Fibroblast of the aortic adventitia (primary cell): ENCODE measurements at places on chromosomes 5 and 9.

GRCh38 chr9:107487521-107488374 is 1.8 kb downstream of the KLF4 start:
- DNase-seq: peak; percentile 75

DNA sequence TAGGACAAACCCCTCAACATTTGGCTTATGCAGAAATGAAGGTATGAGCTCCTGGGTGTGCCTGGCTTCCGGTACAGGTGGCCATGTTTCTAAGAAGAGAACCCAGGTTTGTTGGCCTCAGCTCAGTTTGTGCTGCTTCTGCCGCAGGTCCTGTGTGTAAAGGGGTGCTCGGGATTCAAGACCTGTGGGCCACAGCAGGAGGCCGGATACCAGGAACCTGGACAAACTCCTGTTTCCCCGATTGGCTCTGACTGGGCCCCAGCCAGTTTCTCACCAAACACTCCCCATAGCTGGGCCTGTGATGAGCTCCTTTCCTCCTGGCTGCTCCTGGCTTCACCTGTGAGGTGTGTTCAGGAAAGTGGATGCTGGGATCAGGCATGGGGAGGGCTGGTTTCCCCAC is 271.2 kb upstream of the IRX2 start:
- no peak for DNase-seq

- peak; percentile 22 for DNase-seq
These were observed 36.3 kb downstream of the PTGER4 start for GRCh38 chr5:40716000-40716399.

DNA sequence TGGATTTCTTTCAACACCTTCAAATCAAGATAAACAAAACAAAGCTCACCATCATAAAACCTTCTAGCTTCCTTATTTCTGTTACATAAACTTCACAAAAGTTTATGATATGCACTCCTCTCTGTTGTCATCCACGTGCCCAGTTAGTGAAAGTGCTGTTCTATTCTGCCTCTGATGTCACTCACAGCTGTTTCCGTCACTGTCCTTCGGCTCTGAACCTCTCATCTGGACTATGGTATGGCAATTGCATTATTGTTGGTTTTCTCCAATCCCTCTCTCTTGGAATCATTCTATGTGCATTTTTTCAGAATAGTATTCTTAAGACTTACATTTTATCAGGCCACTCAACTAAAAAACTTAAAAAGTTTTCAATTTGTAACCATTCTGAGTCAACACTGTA is 264.2 kb upstream of the DAPK1 start:
- no peak for DNase-seq

DNA sequence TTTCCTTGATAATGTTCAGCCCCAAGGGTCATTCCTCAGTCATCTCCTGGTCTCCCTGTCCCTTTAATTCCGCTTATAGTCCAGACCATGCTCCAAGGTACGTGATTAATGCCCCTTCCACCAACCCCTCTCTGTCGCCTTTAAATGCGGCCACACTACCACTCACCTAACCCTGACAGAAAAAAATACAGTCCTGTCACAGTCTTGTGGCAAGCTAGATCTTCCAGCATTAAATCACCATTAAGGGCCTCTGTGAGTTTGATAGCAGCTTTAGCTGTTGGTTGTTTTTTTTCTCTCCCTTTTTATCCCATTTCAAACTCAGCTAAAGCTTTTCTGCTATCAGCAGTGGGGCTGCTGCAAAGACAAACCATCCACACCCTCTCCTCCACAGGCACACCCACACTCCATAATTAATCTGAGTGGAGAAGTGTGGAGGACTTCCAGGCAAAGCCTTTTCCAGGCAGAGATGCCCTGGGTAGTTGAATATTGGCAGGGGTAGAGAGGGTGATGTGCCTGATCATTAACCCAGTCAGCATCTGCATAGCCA is 522.7 kb upstream of the CLINT1 start:
- DNase-seq: peak; percentile 37

GRCh38 chr5:68369457-68370125 is 154.0 kb downstream of the PIK3R1 start:
- no peak for DNase-seq

DNA sequence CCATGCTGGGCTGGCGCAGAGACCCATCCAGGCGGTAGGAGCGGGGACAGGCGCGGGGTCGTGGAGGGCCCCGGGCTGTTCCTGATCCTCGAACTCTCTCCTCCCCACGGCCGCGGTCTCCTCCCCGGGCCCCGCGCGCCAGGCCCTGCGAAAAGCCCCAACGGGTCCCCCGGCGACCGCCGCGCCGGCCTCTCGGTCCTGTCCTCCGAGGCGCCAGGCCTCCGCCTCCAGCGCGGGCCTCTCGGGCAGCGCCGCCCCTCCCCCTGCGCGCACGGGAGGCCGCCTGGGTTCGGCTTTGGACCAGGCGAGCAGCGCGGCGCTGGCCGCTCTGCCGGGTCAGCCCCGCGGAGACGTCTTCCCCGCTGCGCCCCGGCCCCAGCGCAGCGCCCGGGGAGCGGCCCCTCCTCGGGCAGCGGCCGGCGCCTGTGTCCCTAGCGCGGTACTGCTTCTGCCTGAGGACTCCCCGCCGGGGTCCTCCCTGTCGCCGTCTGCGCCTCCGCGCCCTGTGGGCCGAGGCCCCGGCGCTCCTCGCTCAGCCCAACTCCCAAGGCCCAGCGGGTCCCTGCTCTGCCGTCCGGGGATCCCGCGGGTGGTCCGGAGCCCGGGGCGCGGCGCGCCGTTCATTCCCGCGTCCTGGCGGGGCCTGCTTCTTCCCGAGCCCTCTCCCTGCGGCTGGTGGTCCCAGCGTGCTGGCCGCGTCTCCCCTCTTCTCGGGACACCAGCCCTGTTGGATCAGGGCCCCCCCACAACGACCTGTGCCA is 13.4 kb downstream of the COL23A1 start:
- DNase-seq: no peak

- DNase-seq: no peak
These were observed 2.7 kb downstream of the OR13J1 start for GRCh38 chr9:35867538-35867937.

DNA sequence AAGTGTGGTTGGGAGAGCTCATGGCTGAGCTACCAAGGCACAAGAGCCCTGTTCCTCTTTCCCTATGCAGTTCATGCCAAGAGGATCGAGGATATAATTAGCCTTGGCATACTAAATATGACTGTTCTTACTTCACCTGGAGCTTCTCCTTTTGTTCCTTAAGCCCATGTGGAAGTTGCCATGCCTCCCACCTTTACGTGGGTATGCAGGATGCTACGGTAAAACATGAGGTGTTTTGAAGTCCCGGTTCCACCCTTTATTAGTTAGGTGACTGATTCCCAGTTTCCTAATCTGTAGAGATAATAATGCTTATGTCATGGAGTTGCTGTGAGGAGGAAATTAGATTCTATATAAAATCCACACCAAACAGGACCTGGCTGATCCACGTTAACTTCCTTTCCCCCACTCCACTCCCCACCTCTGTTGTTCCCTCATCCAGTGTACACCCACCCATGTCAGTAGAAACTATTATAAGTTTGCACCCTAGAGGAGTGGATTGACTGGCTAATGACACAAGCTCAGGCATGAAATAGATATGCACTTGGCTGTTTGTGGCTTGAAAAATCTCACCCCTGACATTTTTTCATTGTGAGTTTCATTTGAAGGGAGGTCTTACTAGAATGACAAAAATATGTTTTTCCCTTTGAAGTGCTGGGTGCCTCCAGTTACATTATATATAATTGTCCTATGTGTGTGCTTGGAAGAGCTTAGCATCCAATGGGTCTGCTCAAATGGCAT is 36.8 kb upstream of the SHOC1 start:
- no peak for DNase-seq

- DNase-seq: peak; percentile 91
These were observed 31.1 kb downstream of the OR2K2 start for GRCh38 chr9:111298731-111299598.

DNA sequence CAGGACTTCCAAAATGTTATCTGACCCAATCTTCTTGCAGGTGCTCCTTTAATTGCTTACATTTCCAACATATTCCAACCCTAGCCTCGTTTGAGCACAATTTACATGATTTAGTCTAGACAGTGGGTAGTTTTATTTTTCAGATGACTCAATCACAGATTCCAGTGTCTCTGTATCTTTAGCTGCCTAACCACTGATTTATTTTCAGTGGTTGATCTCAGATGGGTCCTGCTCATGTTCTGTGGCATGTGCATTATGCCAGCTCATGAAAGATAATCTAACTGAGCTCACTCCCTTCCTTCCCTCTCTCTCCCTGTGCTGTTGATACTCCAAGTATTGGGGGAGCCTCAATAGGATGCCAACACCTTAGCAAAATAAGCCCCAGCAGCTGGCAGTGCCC is 106.1 kb upstream of the ICE1 start:
- DNase-seq: peak; percentile 29

- DNase-seq: no peak
These were observed 154.4 kb upstream of the CLINT1 start for GRCh38 chr5:158013303-158013702.

DNA sequence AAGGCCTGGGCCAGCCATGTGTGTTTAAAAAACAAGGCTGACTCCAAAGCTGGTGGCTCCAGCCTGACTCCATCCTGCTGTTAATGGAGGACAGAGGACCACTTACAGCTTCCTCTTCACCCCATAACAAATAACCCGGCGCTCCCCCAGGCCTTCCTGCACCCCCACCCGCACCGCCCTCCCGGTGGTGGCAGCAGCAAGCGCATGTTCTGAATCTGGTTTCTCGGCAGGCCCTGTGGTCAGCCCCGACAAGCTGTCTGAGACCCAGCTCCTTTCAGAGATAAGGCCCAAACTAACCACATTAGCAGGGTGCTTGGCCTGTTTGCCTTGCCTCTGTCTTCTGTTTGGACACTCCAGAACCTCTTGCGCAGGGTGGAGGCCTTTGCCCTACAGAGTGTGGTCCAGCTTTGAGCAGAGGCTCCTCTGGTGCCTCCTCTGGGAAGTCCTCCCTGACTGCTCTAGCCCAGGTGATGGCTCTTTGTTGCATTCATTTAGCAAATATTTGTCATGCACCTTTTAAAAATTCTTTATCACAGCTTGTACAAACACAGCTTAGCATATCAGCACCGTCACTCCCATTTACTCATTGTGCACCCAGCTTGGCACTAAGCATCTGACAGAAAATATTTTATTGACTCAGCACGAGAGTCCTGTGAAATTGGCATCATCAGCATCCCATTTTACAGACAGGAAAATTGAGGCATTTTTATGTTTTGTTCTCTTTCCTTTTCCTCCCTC is 78.4 kb downstream of the NDFIP1 start:
- no peak for DNase-seq

DNA sequence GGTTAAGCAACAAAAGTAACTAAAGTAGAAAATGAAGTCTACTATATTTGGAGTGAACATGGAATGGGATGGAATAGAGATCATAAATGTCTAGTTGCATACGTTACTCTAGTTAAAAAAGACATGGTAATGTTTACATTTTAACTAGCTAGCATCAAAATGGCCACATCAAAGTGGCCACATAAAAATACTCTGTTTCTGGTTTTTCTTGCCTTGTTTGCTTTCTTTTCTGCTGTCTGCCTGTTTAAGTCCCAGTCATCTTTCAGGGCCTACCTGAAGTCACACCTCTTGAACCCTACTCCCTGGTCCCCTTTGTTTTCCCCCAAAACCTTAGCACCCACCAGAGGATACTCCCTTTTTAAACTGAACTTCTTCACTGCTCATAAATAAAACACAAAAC is 6.4 kb upstream of the KIF2A start:
- DNase-seq: no peak

- DNase-seq: peak; percentile 83
These were observed 110.0 kb downstream of the ENC1 start for GRCh38 chr5:74530326-74531050.

GRCh38 chr5:1851290-1851934 is 31.3 kb downstream of the IRX4 start:
- DNase-seq: no peak

DNA sequence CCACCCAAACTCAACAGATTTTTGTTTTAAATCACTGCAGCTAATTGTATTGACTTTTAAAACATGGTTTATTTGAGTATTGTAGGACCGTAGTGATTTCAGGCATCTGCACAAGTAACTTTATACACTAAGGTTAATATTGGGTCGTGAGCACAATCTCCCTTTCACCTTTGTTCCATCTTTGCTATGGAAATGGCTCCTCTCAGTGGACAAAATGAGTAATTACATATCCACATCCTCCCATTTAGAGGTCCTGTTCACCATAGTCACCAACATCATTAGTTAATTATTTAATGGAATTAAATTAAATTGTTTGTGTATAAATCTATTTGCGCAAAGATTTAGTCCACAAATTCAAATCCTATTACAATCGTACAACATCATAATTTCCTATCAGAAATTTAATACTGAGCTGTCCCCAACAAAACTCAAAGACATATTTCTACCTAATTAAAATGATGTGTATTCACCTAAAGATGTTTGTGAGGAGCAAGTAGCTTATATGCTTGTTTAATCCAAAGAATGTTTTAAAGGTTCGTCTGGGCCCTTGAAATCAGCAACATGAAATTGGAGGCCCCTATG is 173.0 kb upstream of the DAPK1 start:
- peak; percentile 85 for DNase-seq

- no peak for DNase-seq
These were observed 5.8 kb upstream of the CARNMT1 start for GRCh38 chr9:75033791-75034473.

GRCh38 chr9:70285246-70285645 is 26.5 kb downstream of the SMC5 start:
- DNase-seq: peak; percentile 74

GRCh38 chr5:42840842-42841567 is 29.3 kb upstream of the SELENOP start:
- DNase-seq: no peak

DNA sequence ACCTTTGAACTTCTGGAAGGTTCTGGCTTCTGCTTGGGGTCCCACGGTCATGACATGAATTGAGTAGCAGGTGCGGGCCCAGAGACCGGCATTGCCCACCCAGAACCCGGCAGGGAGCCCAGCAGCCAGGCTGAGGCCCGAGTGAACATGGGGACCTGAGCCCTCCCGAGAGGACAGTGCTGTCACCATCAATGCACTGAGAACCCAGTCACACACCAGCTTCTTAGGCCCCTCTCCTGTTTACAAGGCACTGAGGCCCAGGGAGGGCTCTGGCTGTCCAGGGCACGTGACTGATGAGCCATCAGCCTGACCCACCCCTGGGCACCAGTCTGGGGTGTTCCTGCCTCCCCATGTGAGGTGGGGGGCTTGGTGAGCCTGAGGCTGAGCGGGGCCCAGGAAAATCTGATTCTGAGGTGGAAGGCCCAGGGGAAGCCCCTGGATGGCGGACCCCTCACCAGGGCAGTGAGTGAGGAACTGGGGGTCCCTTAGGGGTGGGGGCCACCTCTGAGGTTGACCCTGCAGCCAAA is 60.3 kb upstream of the RNU6ATAC start:
- no peak for DNase-seq

- no peak for DNase-seq
These were observed 10.4 kb upstream of the ZSWIM6 start for GRCh38 chr5:61321669-61322068.
